ENCODE measurements at places on chromosomes 1 and 21.

DNA sequence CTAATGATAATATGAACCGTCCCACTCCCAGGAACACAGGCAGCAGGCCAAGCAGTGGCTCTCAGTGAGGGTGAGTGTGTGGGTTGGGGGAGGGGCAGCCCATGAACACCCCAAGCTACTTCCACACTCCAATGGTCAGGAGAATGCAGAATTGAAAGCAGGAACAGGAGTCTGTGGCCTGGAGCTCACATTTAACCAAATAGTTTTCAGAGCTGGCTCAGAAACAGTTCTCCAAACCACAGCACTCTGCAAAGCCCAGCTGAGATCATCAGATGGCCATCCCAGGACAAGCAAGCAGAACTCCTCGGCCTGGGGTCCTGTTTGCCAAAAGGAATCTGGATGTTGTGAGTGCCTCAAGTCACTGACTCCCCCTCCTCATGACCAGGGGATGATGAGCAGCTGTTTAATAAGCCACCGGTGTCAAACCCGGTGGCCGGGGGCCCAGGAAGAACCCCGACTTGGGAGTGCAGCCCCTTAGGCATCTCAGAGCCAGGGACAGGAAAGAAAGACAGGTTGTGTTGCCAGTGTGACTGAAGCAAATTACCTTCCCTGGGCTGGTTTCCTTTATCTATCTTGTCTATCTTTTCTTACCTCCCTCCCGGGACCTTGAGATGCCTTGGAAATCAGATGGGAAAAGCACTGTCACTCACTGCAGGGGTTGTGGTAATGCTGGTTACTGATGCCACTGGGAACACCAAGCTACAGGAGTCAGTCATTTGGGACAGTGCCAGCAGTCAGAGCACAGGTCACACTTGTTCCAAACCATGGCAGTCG is 20.4 kb downstream of the DEGS1 start:
- DNase-seq = peak; percentile 48

- no peak for DNase-seq
These were observed 3.4 kb downstream of the DCST1 start for GRCh38 chr1:155037043-155037442.

GRCh38 chr1:182338806-182339370 is 52.7 kb downstream of the GLUL start:
- no peak for DNase-seq

DNA sequence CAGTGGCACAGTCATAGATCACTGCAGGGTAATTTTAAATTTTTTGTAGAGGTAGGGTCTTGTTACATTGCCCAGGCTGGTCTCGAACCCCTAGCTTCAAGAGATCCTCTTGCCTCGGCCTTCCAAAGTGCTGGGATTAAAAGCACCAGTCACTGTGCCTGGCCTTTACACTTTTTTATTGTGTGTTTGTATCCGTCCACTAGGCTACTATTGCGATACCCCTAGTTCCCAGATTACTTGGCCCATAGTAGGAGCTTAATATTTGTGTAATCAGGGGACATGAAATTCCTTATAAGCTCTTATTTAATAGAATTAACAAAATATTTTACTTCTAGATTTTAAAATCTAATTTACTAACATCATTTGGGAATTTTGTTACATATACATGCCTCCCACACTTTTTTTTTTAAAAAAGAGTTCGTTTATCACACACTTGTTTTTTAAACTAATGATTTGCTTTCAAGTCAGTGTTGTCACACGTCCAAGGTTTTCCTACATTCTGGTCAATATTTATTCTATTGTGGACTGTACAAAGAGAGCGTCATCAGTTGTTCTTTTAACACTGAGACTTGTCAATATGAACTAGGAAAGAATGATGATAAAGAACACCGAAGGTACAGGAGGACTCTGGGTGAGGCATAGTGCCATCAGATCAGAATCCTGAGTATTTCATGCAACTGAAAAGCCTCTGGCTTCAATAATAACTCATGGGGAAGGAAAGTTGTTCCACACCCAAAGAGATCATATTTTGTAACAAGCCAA is 63.7 kb downstream of the LEPR start:
- DNase-seq = no peak

GRCh38 chr1:241270016-241270415 is 87.0 kb downstream of the RGS7 start:
- DNase-seq = no peak

DNA sequence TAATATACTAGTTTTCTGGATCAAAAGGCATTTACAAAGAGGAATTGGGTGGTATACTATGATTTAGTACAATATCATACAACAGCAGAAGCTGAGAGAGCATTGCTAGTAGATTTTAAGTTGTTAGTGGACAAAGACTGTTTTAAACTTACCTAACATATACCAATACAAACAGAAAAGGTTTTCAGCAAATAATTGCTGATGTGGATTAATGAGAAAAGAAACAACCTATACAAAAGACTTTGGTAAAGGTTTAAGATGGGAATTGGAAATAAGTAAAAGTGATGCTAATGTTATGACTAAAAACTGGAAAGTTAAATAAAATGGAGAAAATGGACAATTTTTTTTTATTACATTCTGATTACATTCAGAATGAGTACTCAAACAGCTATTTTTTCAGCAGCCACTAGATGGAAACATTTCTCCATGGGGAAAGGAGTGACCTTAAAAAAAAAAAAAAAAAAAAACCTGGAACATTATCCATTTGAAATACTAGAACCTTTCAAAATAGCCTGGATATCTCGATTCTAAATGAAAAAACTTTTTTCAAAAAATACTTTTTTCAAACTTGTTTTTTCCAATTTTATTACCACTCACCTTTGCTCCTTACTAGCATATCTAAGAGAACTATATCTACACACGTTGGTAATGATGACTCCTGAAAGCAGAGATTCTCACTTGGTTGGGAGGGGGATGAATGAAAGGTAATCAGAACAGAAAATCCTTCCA is 55.4 kb downstream of the EPRS1 start:
- DNase-seq = no peak

GRCh38 chr1:119310301-119310700 is 58.3 kb upstream of the HAO2 start:
- no peak for DNase-seq

- DNase-seq = no peak
These were observed 37.7 kb upstream of the BCL10 start for GRCh38 chr1:85313888-85314696.

DNA sequence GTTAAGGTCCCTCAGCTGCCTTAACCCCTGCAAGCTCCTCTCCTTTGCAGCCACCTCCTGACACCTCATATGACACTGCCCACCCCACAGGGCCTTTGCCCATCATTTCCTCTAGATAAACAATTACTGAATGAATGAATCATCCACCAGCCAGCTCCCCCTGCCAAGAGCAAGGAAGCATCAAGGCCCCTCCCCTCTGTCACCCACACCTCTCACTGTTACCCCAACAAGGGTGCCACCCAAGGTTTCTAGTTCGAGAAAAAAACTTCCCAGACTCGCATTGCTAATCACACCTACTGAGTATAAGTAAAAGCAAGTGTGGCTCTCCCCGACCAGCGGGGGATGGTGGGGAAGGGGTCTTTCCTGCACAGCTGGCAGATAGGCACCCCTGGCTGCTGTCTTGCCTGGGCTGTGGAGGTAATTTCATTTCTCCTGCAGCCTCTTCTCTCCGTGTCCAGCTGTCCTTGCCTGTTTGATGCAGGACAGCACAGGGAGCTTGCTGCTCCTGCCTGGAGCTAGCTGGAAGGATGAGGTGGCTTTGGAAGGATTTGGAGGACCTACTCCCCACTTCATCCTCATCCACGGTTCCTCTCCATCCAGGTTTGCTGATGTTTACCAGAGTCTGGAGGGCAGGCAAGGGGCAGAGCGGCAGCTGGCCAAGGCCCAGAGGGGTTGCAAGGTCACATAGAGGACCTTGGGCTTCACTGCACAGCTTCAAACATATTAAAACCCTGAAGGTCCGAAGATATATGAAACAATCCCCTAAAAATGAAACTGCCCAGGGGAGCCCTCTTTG is 33.1 kb upstream of the LBR start:
- DNase-seq = no peak

DNA sequence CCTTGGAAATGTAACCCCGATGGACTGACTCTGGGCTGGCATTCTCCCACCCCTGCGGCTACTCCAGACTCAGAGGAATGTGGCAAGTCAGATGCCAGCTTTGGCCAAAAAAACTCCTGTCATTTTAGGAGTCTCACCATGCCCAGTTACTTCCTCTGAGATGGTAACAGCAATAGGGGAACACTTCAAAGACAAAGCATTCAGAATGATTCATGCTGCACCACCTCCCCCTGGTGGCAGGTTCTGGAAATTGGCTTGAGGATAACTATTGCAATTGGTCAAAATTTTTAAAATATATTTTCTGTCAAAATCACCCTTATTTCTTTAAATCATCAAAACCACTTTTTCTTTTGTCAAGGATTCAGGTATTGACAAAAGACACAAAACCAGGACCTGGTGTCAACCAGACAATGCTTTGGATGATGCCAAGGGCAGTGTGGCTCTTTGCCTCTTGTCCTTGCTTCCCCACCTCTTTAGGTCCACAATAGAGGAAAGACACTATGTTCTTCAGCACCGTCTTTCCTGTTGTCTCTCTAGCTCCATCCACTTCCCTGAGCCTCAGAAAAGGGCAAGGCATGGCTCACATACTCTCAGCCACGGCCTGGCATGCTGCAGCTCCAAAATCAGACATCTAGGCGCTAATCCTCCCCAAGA is 9.9 kb upstream of the CDCA8 start:
- DNase-seq = peak; percentile 15

GRCh38 chr1:95793893-95794292 is 559.9 kb downstream of the RWDD3 start:
- DNase-seq = no peak

- DNase-seq = no peak
These were observed 43.7 kb upstream of the GOLT1A start for GRCh38 chr1:204257446-204257845.

GRCh38 chr1:39842836-39843235 is 40.5 kb downstream of the TRIT1 start:
- peak; percentile 30 for DNase-seq

DNA sequence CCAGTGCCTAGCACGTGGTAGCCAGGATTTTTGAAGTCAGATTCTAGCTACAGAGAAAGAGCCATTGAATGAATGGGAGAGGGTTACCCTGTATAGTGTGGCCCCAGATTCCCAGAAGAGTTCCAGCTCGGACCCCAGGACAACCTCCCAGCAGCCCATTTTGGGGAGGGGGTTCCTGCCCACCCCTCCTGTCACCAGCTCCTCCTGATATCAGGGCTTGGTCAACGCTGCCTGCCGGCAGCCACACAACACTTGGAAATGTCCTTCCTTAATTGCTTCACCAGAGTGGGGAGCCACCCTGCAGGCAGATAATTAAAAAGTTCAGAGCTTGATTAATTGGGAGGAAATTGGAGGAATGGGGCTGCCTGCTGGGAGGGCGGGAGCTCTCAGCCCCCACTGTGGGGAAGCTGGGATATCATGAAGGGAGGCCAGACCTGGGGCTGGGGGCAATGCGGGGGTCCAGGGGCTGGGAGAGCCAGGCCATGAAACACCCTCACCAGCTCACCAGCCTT is 120.5 kb downstream of the LACTBL1 start:
- no peak for DNase-seq

- DNase-seq = no peak
These were observed 162.9 kb downstream of the TRABD2B start for GRCh38 chr1:47834326-47834725.

- no peak for DNase-seq
These were observed 3.3 kb upstream of the HES5 start for GRCh38 chr1:2533365-2533764.

DNA sequence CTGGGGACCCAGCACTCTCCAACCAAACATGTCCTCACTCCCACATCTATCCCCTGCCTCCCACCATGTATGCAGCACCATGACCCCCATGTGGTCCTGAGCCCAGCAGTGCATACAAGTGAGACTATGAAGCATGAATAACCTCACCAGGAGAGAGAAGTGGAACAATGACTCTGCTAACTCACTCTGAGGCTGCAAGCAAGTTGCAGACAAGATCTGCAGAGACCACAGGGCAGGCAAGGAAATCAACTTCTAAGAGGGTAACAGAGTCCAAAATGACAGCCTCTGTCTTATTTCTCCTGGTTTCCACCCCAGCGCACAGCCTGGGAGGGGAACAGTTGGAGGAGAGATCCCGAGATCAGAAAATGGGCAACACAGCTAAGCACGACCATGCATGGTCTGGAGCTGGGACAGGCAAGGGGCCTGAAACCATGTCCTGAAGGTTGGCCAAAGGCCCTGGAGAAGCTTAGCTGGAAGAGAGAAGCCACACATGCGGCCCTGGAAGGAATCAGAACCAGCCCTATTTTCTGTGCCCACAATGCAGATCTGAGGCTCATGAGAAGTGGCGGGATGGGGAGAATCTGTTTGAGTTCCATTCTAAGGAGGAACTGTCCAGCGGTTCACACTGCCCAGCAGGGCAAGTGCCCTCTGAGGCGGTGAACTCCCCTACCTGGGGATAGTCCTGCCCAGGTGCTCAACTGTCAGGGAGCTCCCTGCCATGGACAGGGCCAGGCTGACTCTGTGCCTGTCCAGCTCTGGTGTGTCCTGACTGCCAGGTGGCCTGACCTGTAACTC is 12.5 kb upstream of the REN start:
- DNase-seq = no peak

DNA sequence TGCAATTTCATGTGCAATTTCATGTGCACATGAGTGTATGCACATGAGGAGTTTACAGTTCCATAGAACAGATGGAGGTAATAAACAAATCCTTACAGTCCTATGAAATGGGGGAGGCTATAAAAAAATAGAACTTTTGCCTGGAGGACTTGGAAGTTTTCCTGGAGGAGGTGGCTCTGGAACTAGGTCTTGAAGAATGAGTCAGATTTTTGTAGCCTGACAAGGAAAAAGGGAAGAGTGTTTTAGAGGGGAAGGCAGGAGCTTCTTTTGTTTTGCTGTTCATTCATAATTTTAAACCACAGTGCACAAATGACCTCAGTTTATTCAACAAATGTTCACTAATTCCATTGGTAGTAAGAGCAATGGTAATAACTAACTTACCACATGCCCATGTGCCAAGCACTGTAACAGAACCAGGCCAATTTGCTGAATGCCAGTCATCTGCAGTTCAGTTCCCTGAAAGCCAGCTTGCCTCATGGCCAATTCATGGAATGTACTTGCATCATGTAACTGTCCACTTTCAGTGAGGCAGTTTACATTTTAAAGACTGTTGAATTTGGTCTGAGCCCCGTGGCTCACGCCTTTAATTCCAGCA is 2.7 kb downstream of the DIO1 start:
- DNase-seq = no peak

DNA sequence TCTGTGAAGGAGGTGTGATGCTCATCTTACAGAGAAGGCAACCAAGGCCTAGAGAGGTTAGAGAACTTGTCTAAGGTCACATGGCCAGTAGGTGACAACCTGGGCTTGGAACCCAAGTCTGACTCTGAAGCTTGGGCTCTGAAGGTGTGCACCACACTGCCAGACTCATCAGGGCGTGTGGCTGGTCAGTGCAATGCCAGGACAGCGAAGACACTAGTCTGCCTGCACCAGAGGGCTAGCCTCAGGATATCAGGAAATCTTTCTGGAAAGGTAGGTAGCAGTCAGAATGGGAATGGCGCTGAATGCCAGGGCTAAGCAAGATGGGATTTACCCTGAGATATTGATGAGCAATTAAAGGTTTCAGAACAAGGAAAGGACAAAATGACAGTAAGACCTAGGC is 34.9 kb downstream of the ELK4 start:
- DNase-seq = no peak

GRCh38 chr1:248751142-248751541 is 4.4 kb downstream of the LYPD8 start:
- DNase-seq = no peak
